Activated CD4-positive, alpha-beta T cell treated with anti-CD3 and anti-CD28 coated beads, Interleukin-2, amount 50 U/mL, for 24 hours (primary cell): ENCODE measurements at places on chromosomes 4 and X.

- no peak for DNase-seq
These were observed 5.3 kb downstream of the MTM1 start for GRCh38 chrX:150573702-150574101.

- no peak for DNase-seq
These were observed 6.5 kb upstream of the STBD1 start for GRCh38 chr4:76300012-76300411.

GRCh38 chr4:71553605-71554004, 214.8 kb downstream of the SLC4A4 start:
- no peak for DNase-seq

GRCh38 chrX:50586980-50587379, 116.4 kb upstream of the DGKK start:
- DNase-seq, result no peak

- DNase-seq, result no peak
These were observed 218.5 kb downstream of the PRR32 start for GRCh38 chrX:127038065-127038464.

- no peak for DNase-seq
These were observed 66.0 kb downstream of the CBLL2 start for GRCh38 chrX:22338740-22339139.

GRCh38 chr4:2487632-2488031, 18.7 kb downstream of the RNF4 start:
- DNase-seq, result no peak

GRCh38 chr4:167144605-167145004, 89.7 kb downstream of the SPOCK3 start:
- no peak for DNase-seq

GRCh38 chr4:108399610-108400265, 220.6 kb upstream of the RPL34 start:
- DNase-seq, result no peak

- no peak for DNase-seq
These were observed 39.8 kb downstream of the GRIA3 start for GRCh38 chrX:123223859-123224258.

- DNase-seq, result no peak
These were observed 36.5 kb downstream of the HERC3 start for GRCh38 chr4:88628746-88629145.

DNA sequence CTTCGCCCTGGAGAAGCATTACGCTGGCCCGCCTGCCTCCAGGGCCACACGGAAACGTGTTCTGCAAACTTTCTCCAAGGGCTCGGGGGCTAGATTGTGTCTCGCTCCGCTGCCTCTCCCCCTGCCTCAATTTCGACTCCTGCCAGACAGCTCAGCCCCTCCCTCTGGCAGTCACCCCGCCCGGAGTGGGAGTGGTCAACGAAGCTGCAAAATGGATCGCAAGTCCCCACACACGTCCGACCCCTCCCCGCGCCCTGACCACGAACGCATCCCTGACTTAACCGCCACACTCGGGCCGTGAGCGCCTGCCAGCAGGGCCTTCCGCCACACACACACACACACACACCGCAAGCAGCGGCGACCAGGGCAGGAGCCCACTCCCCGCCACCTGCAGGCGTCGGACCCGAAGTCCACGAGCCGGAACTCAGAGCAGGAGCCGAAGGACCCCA, 47.0 kb upstream of the NKAP start:
- no peak for DNase-seq

DNA sequence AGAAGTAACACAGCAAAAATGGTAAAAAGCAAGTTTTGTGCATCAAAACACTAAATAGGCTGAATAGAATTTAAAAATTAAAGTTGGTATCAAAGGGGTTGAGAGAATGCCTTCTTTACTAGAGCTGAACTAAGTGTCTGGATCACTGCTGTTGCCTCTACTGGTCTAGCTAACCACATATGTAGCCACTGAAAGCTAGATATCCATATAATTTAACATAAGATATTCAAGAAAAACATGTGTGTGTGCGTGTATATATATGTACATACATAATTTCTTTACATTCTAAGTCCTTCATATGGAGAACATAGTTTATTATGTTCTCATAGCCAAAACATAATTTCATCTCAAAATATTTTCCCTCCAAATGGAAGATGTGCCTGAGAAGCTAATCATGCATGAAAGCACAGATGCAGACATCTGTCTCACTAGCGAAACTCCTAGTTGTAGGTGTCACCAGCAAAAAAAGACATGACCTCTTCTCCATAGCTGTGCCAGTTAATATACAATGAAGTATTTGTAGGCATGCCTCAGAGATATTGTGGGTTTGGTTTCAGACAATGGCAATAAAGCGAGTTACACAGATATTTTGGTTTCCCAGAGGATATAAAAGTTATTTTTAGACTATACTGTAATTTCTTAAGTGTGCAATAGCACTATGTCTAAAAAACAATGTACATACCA, 47.3 kb downstream of the PDE5A start:
- DNase-seq, result no peak

DNA sequence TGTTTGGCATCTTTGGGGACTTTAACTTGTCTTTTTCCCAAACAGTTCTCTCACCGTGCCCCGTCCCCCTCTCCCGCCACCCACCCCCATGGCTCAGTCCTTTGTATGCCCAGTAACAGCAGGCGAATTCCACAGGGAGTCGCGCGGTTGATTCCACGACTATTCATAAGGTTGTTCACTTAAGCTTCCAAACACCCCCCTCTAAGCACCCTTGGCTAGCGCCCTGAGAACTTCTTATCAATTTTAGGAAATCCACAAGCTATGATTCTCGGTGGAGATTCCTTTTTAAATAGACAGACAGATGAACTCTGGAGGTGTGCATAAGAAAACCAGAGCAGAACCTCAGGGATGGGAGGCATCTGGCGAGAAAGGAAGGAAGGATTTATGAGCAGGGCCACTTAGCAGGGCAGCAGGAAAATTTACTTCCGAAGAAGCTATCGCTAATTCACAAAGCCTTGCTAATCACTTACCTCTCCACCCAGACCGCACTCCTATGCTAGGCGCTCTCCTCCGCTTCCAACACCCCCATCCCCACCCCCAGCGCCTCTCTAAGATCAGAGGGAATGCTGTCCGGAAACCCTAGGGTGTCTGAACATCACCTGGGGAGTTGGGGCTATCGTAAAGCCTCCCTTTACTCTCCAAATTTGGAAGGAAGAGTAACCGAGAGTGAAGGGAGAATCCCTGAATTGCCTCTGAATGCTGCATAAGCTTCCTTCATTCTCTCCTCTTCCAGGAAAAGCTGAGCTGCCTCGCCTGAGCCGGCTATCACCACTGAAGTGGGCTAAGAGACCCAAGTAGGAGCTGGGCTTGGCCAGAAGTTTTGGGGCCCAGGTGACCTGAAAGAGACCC, 1.7 kb downstream of the UNC5C start:
- no peak for DNase-seq

GRCh38 chrX:125202591-125203248, 117.0 kb upstream of the TEX13C start:
- DNase-seq, result no peak

DNA sequence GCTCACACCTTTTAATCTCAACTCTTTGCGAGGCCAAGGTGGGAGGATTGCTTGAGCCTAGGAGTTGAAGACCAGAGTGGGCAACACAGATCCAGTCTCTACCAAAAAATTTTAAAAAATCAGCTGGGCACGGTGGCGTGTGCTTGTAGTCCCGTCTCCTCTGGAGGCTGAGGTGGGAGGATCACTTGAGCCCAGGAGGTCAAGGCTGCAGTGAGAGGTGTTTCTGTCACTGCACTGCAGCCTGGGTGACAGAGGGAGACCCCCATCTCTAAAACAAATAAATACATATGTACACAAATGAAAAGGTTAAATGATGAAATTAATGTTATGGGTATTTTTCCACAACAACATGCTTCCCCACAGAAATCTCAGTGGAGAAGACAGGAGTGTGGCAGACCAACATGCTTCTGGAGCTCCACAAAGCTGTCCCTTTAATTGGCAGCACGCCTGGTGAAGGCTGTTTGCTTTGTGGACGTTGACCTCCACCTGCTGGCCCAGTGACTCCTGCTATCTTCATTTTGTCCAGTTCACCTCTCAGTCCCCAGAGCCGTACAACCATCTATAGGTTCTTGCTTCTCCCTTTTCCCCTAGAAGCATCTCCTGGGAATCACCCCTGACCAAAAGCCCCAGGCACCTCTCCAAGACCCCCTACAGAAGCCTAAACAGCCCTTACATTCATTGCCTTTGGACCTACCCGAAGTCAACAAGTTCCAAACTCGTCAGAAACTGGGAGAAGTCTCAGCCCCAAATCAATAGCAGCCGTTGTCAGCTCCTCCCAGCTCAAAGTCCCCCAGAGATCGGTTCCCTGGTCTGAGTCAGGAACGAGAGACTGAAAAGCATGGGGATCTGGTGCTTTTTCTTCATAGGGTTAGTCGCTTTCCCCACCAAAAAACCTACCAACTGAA, 36.4 kb upstream of the CD99 start:
- no peak for DNase-seq

DNA sequence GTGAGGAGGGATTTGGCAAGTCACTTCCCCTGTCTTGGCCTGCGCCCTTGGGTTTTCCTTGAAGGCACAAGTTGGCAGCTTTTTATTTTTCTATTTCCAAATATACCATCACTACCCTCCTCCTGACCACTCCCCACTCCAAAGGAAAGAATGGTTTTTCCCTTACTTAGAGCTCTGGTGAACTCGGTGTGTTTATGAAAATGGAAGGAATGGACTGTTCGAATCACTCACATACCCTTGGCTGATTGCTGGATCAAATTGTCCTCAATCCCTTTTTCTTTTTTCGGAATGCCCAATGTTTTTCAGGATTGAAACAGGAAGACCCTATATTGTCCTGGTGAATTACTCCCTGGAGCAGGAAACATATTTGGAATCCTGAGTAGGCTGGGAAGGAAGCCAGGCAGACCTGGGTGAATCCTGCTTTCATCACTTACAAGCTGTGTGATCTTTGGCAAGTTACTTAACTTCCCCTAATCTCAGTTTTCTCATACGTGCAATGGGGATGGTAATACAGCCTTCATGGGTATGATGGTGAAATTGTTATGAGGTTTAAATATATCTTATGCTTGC, 70.7 kb downstream of the RTL5 start:
- no peak for DNase-seq

- no peak for DNase-seq
These were observed 75.0 kb downstream of the MGST2 start for GRCh38 chr4:139740531-139741041.

- no peak for DNase-seq
These were observed 78.3 kb downstream of the SLC9A6 start for GRCh38 chrX:136063340-136064079.

- DNase-seq, result no peak
These were observed 152.7 kb downstream of the ANTXR2 start for GRCh38 chr4:79920163-79920853.
